ENCODE measurements at places on chromosomes 6 and 20. TPM values are rescaled to one million over a fixed set of nuclear protein-coding genes. Genes with fewer than 3 reads are reported as not detected.

- no peak overlapping the region for H3K4me3 ChIP-seq
- no peak for DNase-seq
- H3K36me3 ChIP-seq: peaks cover 34% of the 10 kb centered on the region
- H3K27ac ChIP-seq: no peak overlapping the region
- H3K4me1 ChIP-seq: peaks cover 3% of the 10 kb centered on the region
These were observed 13.7 kb downstream of the SPATA2 start for GRCh38 chr20:49901588-49901987.

DNA sequence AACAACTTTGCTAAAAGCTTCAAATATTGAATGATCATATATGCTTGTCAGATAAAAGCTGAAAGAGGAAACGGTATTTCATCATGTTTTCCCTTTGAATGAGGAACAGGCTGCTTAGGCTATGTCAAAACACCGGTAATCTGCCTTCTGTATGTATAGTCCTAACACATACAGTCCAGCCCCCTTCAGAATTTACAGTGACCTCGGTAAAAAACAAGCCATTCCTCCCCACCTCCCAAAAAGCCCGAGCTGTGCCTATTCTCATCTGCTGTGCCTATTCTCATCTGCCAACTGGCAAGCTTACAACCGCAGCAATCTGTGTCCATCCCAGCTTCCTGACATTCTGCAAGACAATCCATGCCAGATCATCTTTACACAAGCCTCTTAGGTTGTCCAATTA is 26.8 kb upstream of the UBE2J1 start:
- H3K27me3 ChIP-seq: peaks cover 2% of the 10 kb centered on the region
- no peak overlapping the region for H3K27ac ChIP-seq
- peaks cover 18% of the 10 kb centered on the region for H3K4me1 ChIP-seq
- DNase-seq: no peak

Gene HINT3
- 11.1 TPM for total RNA-seq

GRCh38 chr6:164037171-164037870 is 622.8 kb downstream of the QKI start:
- no peak overlapping the region for H3K27ac ChIP-seq
- H3K27me3 ChIP-seq: peaks cover 2% of the 10 kb centered on the region
- no peaks in the 10 kb centered on the region for H3K36me3 ChIP-seq

DNA sequence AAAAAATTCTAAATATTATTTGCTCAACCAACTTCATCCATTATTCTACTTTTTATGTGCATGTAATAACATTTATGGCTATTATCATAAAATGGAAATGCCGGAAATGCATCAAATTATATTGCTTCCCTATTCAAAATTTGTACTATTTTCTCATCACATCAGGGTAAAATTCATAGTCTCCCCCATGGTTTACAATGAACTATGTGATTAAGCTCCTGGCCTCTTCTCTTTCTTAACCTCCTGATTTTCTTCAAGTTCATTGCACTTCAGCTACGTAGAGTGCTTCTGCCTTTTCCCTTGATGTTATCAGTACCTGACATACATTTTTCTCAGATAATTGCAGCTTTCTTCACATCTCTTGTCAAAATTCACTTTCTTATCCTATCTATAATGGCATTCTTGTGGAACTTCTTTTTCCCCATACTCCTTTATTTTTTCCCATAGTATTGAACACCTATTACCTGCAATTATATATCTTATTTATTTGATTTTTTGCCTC is 699.1 kb upstream of the ADGRB3 start:
- no peak overlapping the region for H3K27ac ChIP-seq
- no peaks in the 10 kb centered on the region for H3K27me3 ChIP-seq
- H3K36me3 ChIP-seq: no peaks in the 10 kb centered on the region
- no peaks in the 10 kb centered on the region for H3K4me1 ChIP-seq
- H3K4me3 ChIP-seq: no peak overlapping the region
- DNase-seq: no peak

Gene NECAB3
- 8.4 TPM for total RNA-seq

DNA sequence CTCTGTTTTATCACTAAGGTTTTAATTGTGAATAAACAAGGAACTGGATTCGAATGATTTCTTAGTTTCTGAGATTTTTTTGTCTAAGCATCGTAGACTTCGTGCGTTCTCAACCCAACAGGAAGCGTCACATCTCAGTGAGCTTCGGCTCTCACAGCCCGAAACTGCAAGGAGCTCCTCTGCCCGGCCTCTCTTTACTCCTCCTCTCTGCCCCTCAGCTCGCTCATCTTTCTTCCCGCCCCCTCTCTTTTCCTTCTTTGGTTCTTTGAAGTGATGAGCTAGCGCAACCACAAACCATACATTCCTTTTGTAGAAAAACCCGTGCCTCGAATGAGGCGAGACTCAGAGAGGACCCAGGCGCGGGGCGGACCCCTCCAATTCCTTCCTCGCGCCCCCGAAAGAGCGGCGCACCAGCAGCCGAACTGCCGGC is 480 bp upstream of the NT5E start:
- H3K4me3 ChIP-seq: peak overlapping the region; percentile 97
- peaks cover 10% of the 10 kb centered on the region for H3K27me3 ChIP-seq
- H3K4me1 ChIP-seq: peaks cover 63% of the 10 kb centered on the region
- no peak for DNase-seq

GRCh38 chr20:40843251-40843650 is 154.2 kb upstream of the MAFB start:
- H3K4me1 ChIP-seq: no peaks in the 10 kb centered on the region
- no peaks in the 10 kb centered on the region for H3K36me3 ChIP-seq
- H3K27ac ChIP-seq: no peak overlapping the region
- no peak for DNase-seq
- H3K27me3 ChIP-seq: peaks cover 9% of the 10 kb centered on the region
- no peak overlapping the region for H3K4me3 ChIP-seq

- H3K4me1 ChIP-seq: no peaks in the 10 kb centered on the region
- H3K27ac ChIP-seq: no peak overlapping the region
- no peak overlapping the region for H3K4me3 ChIP-seq
- no peak for DNase-seq
- no peaks in the 10 kb centered on the region for H3K27me3 ChIP-seq
These were observed 36.2 kb downstream of the GCM1 start for GRCh38 chr6:53112404-53112803.

DNA sequence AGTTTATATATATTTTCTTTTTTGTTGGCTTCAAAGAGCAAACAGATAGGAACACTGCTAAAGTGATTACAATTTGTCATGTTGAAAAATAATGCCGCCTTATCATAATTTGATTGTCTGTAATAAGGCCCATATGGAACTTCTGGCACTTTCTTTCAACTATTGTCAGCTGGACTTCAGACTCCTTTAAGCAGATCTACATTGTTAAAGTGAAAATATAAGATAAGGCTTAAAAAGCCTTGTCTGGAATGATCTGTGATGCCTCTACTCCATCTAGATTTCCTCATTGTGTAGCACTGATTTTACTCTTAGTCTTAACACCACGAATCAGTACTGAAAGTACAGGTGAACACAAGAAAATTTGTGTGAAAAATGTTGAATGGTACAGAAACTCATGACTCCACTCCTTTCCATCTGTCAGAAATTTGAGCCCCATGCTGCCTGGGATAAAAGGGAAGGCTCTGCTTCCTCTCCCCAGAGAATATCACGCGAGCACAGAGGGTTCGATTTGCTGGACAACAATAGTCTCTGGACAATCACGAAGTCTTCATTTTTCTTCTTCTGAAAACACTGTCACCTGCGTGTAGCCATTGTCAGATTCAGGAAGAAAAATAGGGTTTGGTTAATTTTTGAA is 56.0 kb downstream of the BCAS1 start:
- no peak overlapping the region for H3K27ac ChIP-seq
- no peak for DNase-seq
- peaks cover 26% of the 10 kb centered on the region for H3K4me1 ChIP-seq
- H3K36me3 ChIP-seq: no peaks in the 10 kb centered on the region

Gene TPX2
- total RNA-seq: 2.2 TPM

DNA sequence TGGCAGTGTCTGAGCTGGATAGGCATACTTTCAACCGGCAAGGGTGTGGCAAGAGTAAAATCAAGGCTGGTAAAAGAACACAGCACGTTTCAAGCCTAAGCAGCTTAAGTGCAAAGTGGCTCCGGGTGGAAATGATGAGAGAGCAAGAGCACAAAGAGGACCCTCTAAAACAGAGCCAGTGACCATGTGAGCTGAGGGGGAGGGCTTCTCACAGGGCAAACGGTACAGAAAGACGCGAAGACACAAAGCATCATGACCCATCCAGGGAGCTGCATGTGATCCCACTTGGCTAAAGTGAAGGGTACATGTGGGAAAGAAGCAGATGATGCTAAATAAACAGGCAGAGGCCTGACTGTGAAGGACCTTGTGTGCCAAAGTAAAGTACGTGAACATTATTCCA is 25.7 kb downstream of the FKBP5 start:
- DNase-seq: no peak
- H3K36me3 ChIP-seq: no peaks in the 10 kb centered on the region
- H3K27ac ChIP-seq: no peak overlapping the region
- H3K4me1 ChIP-seq: peaks cover 9% of the 10 kb centered on the region

DNA sequence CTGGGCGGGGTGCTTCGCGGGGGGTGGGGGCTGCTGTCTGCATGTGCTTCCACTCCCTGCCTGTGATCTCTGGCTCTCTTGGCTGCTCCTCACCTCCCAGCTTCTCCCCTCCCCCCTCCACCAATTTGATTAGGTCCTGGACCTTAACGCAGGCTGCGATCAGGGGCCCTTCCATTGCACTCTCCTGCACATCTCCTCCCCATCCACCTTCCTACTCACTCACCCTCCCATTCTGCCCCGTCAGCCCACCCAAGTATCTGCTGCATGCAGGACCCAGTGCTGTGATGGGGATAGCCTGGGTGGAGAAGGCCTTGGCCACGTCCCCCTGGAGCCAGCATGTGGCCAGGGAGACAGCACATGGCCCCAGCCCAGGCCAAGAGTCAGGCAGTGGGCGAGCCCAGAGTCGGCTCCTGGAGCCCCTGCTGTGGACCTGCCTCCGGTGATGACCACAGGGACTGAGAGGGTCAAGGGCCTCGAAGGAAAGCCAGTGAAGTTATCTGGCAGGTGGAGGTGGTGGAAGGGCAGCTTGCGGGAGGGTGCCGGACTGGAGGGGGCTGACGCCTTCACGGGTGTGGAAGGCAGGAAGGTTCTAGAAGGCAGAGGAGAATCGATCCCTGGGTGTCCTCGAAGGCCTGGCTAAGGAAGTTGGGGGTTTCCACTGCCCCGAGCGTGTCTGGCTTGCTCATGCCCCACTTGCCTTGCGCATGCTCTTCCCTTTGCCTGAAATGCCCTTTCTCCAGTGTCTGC is 40.7 kb downstream of the SRC start:
- H3K4me3 ChIP-seq: no peak overlapping the region
- peaks cover 21% of the 10 kb centered on the region for H3K36me3 ChIP-seq
- no peaks in the 10 kb centered on the region for H3K27me3 ChIP-seq

- peak overlapping the region; percentile 67 for H3K27ac ChIP-seq
- peaks cover 91% of the 10 kb centered on the region for H3K4me1 ChIP-seq
- H3K36me3 ChIP-seq: peaks cover 7% of the 10 kb centered on the region
- no peaks in the 10 kb centered on the region for H3K27me3 ChIP-seq
These were observed 27.8 kb upstream of the TLDC2 start for GRCh38 chr20:36848078-36848660.

Gene ANKRD66
- total RNA-seq: not detected

GRCh38 chr6:132354517-132355167 is 46.6 kb downstream of the MOXD1 start:
- peak; percentile 80 for DNase-seq
- peak overlapping the region; percentile 77 for H3K4me3 ChIP-seq
- peaks cover 74% of the 10 kb centered on the region for H3K4me1 ChIP-seq
- H3K27me3 ChIP-seq: no peaks in the 10 kb centered on the region
- peaks cover 12% of the 10 kb centered on the region for H3K36me3 ChIP-seq

Gene TAGAP
- 129 TPM for total RNA-seq

- peaks cover 9% of the 10 kb centered on the region for H3K27me3 ChIP-seq
- H3K27ac ChIP-seq: no peak overlapping the region
- no peaks in the 10 kb centered on the region for H3K36me3 ChIP-seq
- H3K4me1 ChIP-seq: peaks cover 11% of the 10 kb centered on the region
- no peak overlapping the region for H3K4me3 ChIP-seq
These were observed 99.2 kb upstream of the FOXP4 start for GRCh38 chr6:41446907-41447545.

GRCh38 chr6:14765721-14766390 is 480.0 kb upstream of the JARID2 start:
- peaks cover 7% of the 10 kb centered on the region for H3K4me1 ChIP-seq
- no peaks in the 10 kb centered on the region for H3K27me3 ChIP-seq
- H3K4me3 ChIP-seq: no peak overlapping the region
- no peak for DNase-seq
- no peak overlapping the region for H3K27ac ChIP-seq

GRCh38 chr6:139638179-139638941 is 263.9 kb upstream of the CITED2 start:
- no peak for DNase-seq
- peaks cover 9% of the 10 kb centered on the region for H3K4me1 ChIP-seq
- no peak overlapping the region for H3K27ac ChIP-seq
- no peak overlapping the region for H3K4me3 ChIP-seq
- H3K27me3 ChIP-seq: no peaks in the 10 kb centered on the region

Gene NOX3
- not detected for total RNA-seq

DNA sequence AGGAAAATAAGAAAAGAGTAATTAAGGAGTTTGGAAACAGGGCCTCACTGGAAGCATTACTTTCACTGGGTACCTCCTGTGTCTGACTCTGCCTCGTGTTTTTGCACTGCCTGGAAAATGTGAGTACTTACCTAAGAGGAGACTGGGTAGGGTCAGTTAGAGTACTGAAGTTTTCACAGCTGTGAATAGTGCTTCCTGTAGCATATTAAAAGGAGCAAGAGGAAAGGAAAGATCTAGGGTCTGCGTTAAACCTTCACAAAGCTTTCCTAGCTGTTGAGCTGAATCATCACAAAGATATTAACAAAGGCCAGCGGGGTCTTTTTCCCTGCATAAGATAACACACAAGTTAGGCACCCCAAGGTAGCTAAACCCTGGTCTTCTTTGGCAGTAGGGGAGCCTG is 82.3 kb downstream of the MLIP start:
- H3K36me3 ChIP-seq: no peaks in the 10 kb centered on the region
- no peak overlapping the region for H3K27ac ChIP-seq
- H3K27me3 ChIP-seq: no peaks in the 10 kb centered on the region
- no peak for DNase-seq
- H3K4me3 ChIP-seq: no peak overlapping the region

Gene SLC25A27
- 0.29 TPM for total RNA-seq

Gene MPC1
- total RNA-seq: 16.7 TPM

DNA sequence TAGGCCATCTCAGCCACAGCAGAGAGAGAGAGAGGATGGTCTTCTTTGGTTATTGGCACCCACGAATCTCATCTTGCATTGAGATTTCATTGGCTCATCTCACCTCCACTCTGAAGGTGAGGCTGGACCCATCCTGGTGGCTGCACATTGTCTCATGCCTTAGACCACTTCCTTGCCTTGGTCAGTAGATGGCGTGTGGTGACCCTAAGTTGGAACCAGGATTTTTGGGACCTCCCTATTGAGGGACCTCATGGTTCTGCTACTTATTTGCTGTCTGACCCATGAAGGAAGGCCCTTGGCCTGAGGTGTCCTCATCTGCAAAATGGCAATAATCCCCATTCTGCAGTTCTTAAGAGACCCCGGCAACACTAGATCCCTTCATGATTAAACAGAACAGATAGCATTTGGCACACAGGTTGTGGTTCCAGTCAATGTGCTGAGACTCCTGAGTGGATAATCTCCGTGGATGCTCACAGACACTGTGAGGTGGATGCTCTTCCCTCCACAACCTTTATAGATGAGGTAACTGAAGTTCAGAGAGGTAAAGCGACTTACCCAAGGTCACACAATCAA is 21.5 kb upstream of the AAR2 start:
- no peak overlapping the region for H3K27ac ChIP-seq
- H3K27me3 ChIP-seq: peaks cover 2% of the 10 kb centered on the region
- DNase-seq: no peak
- no peaks in the 10 kb centered on the region for H3K4me1 ChIP-seq

Gene UBE2V1
- 166 TPM for total RNA-seq

Gene AGER
- 23.5 TPM for total RNA-seq

All from activated B cell treated with CpG ODN at 0.5 μM for 24 hours (primary cell).